Effector memory CD4-positive, alpha-beta T cell (primary cell): ENCODE measurements at places on chromosomes 5 and 9.

DNA sequence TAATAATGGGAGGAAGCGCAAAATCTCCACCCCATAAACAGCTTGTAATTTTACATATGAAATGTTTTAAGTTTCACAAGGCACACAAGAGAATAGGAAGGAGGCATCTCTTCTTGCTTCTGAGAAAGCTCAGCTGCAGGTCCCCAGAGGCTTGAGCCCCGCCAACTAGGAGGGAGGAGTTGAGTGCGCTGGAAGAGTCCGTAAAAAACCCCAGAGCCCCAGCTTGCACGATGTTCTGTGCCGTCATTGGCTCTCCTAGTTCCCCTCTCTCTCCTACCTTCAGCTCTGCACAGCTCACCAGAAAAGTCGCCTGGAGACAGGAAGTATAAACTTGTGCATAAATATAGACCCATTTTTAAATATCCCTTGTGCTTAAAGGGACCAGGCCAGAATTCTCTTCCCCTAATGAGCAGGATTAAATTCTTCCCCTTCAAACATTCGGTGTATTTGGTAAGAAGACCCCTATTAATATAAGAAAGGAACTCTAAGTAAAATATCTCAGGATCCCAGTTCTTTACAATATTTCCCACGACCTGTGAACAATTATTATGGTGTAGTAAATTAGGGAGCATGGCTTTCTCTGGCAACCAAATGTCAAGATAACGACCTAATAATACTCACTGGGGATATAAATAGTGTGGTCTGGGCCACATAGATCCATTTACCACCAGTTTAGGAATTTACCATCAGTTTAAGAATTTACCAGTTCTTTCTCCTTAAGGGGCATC is 13.7 kb downstream of the GLRX start:
- DNase-seq = peak; percentile 77

GRCh38 chr5:171961117-171961516 is 45.3 kb downstream of the FBXW11 start:
- DNase-seq = no peak

DNA sequence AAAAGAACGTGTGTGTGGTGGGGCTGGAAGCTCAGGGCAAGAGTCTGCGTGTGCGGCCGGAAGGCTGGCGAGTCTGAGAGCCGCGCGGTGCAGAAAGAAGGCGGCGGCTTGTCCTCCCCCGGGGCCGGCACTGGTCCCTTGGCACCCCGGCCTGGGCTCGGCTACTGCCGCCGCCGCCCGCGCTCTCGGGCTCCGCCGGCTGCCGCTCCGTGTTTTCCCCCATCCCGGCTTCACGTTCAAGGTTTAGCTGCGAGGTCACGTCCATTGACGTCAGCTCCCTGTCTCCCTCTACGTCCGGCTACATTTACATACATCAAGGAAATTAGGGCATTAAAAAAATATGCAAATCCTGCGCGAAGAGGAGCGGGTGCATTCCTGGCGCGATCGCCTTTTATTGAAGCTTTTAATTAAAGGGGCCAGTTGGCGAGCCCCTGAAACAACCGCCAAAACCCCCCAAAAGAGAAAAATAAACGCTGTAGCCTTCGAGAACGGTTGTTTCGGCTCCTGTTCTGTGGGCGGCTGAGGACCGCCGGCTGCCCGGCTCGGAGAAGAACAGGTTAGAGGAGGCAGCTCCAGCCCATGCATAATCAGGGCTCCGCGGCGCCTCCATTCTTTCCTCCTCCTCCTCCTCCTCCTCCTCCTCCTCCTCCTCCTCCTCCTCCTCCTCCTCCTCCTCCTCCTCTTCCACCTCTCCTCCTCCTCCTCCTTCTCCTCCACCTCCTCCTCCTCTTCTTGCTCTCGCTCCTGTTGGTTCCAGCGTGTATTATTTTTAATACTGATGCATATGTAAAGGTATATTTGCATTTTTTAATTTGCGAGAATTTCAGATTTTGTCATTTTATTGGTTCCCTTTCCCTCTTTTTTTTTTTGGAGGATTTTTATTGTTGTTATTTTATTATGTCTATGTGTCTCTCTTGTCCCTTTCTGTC is 207.0 kb downstream of the MEF2C start:
- DNase-seq = no peak

DNA sequence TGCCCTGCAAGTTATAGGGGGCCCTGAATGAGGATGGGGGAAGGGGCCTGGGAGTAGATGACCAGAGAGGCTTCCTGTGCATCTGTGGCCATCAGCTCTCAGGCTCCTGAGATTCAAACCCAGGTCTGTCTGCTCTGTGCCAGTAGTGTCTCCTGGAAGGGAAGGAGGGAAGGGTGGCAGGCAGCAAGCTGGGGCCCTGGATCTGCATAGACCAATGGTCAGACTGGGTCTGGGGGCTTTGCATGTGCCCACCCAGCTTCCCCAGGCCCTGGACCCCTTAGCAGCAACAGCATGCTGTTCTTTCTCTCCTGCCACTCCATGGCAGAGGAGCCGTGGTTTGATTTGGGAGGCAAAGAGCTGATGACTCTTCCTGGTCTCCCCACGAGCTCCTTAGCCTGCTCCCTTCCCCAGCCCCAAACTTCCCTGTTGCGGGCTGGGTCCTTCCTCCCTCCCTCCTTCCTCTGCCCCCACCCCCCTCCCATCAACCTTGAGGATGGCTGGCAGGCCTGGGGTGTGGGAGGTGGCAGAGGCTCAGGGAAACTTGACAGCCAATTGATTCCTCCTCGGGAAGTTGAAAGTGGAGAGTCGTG is 31.6 kb downstream of the DAB2IP start:
- no peak for DNase-seq

DNA sequence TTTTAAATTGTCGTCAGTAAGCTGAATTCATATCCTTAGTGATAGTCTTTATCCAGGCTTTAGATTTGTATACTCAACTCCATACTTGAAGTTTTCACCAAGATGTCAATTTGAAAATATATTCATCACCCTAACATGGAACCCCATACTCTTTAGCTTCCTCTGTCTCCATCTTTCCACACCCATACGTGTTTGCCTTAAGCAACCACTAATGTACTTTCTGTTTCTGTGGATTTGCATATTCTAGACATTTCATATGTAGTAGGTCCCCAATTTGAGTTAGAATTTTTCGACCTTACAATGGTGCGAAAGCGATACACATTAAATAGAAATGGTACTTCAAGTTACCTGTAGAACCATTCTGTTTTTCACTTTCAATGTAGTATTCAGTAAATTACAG is 65.2 kb downstream of the NSD1 start:
- DNase-seq = no peak

DNA sequence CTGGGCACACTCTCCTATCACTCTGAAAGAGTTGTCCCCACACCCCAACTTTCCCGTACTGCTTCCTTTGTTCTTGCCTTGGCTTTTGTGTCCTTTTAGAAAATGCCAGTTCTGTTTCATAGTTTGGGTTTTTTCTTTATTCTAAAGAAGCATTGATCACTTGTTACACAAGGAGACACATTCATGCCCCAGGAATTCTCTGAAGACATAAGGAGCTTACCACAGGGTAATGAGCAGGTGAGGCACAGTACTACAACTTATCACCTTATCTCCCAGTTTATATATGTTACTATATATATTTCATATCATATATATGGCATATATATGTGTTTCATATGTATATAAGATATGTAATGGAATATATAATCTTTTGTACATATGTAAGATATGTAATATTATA is 6.5 kb upstream of the SSBP2 start:
- no peak for DNase-seq

DNA sequence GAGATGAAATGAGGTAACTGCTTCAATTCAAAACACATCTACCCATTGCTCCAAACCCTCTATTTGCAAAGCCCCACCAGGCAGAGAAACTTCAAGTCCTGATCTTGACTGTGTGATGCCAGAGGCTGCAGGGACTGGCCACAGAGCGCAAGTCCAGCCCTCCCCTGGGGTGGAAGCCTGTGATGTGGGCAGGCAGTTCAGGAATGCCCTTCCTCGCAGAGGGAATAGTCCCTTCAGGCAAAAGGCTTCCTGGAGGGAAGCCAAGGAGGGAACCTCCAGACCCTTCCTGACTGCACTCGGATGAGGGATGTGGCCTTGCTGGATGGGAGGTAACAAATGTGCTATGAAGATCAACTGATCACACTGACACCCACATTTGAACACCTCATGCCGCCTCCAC is 131.2 kb downstream of the SLIT3 start:
- no peak for DNase-seq

DNA sequence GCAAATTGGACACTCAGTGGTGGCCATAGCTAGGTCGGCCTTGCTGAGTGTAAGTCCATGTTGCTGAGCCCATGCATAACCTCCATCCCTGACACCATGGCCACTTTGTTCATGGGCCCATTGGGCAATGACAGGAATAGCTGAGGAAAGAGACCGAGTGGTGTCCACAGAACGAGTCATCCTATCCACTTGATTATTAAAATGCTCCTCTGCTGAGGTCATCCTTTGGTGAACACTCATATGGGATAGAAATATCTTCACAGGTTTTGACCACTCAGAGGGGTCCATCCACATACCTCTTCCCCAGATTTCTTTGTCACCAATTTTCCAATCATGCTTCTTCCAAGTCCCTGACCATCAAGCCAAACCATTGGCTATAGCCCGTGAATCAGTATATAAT is 63.6 kb downstream of the PPIC start:
- no peak for DNase-seq

GRCh38 chr5:136038635-136039034 is 9.8 kb downstream of the TGFBI start:
- DNase-seq = no peak

GRCh38 chr5:96064877-96065276 is 103.2 kb upstream of the ELL2 start:
- no peak for DNase-seq

- no peak for DNase-seq
These were observed 370.7 kb downstream of the MTRR start for GRCh38 chr5:8239646-8240045.

GRCh38 chr5:180069589-180070247 is 1.8 kb downstream of the RNF130 start:
- no peak for DNase-seq

- no peak for DNase-seq
These were observed 78.0 kb upstream of the FCN1 start for GRCh38 chr9:134995792-134996120.

GRCh38 chr5:174307656-174308271 is 262.3 kb downstream of the NSG2 start:
- no peak for DNase-seq

GRCh38 chr5:27810458-27810857 is 772.1 kb upstream of the CDH9 start:
- DNase-seq = no peak
